ENCODE measurements at places on chromosomes 5 and 9.

GRCh38 chr5:141507387-141508091, 18.7 kb downstream of the PCDHGC5 start:
- peak; percentile 41 for DNase-seq

DNA sequence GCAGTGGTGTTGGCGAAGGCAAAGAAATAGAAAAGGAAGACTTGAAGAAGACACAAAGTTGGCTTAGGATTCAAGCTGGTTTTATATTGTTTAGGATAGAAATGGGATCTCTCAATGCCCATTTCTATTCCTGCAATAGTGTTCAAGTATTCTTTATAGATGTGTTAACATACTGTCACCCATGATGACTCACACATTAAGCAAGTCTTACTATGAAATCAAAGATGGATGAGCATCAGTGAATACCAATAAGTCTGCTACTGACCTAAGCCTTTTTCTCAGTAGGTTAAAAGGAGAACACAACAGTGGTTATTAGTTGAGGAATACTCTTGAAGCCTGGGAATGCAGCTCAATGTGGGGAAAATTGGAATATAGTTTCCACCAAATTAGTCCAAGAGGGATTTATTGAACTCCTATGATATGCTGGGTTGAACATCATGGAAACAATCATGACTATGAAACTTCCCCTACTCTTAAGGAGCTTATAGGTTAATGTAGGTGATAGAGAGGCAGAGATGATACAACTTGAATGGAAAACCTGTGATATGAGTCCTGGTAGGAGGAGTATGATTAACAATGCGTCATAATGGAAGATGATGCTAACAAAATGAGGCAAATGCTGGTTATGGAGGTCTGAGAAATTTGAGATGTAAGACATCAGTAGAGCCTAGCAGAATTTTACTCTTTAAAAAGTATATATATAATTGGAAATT, 417.1 kb upstream of the DAP start:
- no peak for DNase-seq

DNA sequence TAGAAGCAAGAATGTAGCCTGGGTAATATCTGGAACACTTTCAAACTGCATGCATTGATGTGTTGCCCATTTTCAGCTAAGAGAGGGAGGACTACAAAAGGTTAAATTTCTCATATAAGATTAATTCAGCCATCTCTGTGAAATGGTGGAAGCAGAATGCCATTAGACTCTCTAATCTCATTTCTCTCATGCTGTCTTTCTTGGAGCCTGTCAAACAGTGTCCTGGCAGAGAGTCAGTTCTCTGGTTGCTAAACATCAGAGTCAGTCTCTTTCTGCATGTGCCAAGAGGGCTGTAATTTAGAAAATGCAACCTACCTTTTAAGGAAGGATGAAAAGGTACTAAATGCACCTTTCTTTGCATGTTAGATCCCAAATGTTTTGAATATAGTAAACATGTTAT, 910 bp upstream of the GARNL3 start:
- DNase-seq: no peak

DNA sequence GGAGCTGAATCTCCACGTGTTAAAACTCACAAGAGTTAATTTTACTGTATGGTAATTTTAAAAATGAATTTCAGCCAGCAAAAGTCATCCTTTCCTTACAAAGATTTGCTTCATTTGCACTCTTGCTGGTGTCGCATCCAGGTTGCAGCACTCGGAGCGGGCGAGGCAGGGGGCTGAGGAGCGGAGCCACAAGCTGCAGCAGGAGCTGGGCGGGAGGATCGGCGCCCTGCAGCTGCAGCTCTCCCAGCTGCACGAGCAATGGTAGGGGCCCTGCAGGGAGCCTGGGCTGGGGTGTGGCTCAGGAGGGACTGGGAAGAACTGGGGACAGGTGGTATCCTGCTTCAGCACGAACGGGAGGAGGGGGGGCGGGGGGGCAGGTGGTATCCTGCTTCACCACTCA, 27.1 kb downstream of the HNRNPH1 start:
- DNase-seq: no peak

DNA sequence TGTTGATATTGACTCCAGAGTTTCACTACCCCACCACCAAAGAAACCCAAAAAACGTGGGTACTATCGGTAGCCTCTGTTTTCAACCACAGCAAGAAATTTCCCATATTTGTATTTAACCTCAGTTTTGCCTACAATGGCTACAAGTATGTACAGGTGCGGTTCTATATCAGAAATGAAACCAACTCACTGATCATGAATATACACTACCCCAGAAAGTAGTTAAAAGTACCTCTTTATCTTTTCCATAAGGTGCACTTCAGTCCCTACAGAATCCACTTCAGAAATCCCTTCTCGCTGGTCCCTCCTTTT, 140.6 kb upstream of the SLC12A2 start:
- no peak for DNase-seq

Measured in kidney glomerular epithelial cell (primary cell).